ENCODE measurements at places on chromosomes 7 and 10.

DNA sequence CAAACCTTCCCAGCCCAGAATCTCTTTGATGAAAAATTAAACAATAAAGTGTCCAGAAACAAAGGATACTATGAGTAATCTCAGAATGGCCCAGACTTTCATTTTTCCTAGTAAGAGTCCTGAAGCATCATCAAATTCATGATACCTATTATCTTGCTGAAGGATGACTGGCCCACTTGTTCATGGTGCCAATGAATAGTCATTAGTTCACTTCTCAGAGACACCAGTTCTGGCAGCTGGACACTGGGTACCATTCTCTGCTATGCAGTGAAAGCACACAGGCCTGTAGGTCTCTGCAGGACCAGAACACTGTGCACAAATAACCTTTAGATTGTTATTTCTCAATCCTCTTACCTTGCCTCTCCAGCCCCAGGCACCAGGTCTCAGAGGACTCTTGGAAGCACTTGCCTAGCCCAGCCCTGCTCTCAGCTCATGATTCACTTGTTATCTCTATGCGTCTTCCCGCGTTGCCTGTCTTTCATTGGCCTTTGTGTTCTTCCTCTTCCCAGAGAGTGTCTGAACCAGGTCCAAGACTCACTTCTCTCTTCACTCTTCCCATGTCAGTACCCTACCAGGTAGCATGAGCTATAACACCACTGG, 98.1 kb upstream of the AGBL3 start:
- no peak for DNase-seq

DNA sequence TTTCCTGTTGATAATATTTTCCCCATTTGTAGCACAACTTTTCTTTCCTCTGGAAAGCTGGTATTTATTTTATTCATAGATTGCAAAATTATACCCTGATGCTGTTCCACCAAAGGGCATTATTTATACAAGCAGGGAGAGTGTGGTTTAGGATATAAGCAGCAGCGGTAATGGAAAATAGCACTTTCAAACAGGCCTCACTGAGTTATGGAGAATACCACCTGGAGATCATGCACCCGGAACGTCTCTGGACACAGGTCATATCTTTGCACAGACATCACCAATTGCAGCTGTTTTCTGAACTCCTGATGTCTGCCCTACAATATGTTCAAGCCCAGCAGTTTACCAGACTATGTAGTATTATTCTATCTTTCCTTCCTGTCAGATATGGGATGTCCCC, 2.0 kb upstream of the CALD1 start:
- no peak for DNase-seq

- no peak for DNase-seq
Measured at GRCh38 chr7:31068006-31068675, 16.0 kb downstream of the ADCYAP1R1 start.

DNA sequence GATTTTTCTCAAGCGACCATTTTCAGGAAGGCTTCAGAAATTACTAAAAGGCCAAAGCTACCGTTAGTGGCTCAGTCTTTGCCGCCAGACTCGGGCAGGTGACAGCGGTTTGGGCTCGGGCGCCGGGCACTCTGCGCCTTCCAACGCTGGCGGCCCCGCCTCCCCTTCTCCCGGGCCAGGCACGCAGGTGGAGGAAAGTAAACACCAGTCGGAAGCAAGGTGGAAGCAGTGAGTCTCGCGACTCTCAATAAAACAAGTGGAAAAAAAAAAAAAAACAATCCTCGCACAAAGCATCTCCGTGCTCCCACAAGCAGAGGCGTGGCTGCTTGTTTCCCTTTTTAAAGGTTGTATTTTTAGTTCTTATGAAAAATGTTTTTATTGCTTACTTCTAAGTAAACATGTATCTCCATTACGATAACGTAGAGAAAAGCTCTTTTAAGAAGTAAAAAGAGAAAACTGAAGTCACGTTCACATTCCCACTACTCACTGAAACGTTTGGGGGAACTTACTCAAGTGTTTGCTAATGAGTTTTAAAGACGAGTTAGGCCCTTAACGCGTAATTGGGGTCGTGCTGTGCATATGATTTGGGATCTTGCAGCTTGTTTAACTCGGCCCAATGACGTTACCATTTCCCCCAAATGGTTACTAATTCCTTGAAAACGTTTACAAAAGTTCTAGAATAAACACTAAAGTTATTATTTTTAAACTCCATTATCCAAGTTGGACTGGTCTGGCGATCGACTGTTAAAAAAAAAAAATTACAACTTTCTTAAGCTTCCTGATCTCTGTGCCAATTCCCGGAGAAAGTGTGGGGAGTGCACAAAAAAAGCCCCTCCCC, 864 bp downstream of the CDCA7L start:
- peak; percentile 21 for DNase-seq

DNA sequence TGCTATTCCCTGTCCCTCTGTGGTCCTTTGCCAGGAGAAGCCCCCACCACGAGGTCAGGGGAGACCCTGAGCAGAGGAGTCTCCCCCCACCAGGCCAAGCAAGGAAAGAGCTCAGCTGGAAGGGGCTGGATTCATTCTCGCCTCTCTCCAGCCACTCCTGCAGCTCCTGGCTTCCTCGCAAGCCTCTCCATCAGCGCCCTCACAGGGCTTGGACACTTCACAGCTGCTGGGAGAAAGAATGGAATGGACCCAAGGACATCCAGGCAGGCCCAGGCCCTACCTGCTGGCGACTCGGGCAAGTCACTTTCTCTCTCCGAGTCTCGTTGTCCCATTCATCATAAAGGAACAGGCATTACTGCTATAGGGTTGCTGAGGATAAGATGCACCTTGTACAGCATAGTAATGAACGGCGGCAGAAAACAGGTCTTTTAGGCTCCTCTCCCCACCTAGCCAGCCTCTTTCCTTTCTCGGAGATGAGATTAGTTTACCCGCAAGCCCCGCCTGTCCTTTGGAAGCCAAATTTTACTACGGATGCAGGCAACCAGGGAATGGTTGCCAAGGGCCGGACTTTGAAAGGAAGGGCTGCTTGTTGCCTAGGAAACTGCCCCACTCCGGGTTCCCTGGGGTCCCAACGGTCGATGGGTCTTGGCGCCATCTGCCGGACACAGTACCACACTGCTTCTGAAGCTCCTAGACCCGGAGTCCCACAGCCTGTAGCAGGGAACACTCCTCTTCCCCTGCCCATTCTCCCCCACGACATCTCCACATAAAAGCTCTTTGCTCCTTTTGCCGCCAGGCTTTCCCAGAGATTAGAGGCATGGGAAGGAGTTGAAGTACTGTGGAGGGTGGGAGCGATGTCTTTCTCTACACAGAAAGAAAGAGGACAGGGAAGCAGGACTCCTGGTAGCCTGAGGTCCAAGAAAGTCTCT, 22.3 kb downstream of the IMPDH1 start:
- peak; percentile 63 for DNase-seq

- no peak for DNase-seq
Measured at GRCh38 chr7:65983965-65984658, 2.1 kb upstream of the GUSB start.

- no peak for DNase-seq
Measured at GRCh38 chr10:13917791-13918190, 331.0 kb downstream of the PRPF18 start.

DNA sequence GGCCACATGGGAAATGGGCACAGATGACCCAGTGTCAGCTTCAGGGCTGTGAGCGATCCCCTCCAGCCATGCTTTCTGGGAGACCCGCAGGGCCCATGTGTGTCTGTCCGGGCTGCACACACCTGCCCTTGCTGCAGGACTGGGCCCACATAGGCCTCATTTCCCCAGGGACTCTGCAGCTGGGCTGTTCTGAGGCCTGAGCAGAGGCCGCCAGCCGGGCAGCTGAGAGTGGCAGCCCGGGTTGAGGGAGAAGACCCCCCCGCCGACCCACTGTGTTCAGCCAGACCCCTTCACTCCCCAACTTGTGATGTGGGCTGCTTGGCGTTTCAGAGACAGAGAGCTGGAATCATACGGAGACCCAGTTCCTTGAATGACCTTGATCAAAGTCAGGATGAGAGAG, 50.1 kb upstream of the DPYSL4 start:
- DNase-seq, result no peak

DNA sequence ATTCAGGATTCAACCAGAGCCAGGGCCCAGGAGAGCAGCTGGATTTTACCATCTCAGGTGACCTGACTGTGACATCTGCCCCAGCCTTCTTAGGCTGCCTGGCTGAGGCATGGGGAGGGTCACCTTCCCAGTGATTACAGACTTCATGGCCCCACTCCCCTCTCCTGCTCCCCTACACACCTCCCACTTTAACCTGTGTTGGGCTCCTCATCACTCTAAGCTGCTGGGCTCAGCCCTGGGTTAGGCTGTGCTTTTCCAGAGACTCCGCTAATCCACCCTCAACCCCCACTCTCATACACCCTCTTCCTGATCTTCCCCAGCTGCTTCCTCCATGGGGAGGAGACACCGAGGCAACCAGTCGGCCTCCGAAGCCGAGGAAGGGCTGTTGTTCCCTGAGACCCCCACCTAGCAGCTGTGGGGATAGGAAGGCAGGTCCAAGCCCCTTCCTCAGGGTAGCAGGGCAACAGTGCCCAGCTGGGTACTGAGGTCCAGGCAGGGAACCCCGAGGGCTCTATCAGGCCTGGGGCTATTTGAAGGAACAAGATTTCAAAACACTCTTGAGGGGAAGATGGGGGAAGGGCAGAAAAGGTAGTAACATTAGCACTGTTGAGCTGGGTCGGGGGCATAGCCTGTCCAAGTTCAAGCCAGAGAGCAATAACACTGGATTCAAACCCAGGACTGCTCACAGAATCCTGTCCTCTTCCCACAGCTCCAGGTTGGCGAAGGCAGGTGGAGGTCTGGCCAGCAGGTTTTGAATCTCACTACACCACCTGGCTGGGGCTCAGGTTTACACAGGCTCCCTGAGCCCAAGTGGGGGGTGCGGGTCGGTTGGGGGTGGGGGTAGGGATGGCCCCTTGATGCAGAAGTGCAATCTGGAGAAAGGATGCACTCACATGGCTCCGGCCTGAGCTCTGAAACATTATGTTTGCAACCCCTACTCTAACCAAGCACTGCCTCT, 1.8 kb downstream of the IMPDH1 start:
- DNase-seq, result no peak

DNA sequence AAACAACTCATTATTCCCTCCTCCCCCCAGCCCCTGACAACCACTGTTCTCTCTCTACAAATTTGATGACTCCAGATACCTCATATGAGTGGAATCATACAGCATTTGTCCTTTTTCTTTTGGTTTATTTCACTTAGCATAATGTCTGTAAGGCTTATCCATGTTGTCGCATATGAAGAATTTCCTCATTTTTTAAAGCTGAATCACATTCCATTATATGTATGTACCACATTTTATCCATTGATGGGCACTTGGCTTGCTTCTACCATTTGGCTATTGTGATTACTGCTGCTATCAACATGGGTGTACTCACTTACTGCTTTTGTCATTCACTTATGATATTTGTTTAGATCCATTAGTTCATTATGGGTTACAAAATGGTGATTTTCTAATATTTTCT, 112.8 kb downstream of the BUB3 start:
- DNase-seq, result no peak

DNA sequence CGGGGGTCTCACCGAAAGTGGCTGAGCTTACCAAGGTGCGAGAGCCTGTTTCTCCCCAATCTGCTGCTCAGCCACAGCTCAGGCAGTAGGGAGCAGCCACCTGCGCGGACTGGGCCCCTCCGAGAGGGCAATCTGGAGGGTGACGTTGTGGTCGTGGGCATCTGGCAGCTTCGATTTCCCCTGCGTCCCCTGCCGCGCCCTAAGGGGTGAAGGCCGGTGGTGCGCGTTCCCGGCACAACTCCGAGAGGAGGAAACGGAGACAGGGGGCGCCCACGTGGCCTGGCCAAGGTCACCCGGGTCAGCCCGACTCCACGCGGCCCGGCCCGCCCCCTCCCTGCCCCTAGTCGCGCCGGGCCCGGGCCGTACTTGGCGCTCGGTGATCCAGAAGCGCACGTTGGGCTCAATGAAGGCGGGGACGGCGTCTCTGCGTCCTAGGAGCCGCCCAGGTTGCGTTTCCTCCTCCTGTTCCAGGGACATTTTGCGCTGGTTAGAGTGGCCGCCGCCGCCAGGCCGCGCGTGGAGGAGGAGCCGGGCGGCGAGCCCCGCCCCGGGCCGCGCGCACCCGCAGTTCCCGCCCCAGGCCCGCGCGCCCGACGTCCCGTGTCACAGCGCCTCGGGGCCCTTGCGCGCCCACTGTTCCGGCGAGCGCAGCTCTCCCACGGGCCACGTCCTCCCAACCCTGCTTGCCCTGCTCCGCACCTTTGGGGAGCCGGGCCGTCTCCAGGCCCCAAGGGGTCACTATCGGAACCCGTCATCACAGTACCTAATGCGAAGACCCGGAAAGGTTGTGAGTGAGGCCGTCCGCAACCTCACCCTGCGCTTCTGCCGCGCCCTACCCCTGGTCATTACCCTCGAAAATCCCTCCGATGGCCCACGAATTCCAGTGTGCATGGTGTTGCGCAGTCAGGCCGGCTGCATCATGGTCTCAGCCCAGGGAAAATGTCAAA, at the start of gene SFXN4:
Gene SFXN4, minus strand, starts transcription at position 544 of the 947 bp plus-strand sequence. Its CDS starts 67 bp downstream, at position 477.
- DNase-seq, result peak; percentile 84

DNA sequence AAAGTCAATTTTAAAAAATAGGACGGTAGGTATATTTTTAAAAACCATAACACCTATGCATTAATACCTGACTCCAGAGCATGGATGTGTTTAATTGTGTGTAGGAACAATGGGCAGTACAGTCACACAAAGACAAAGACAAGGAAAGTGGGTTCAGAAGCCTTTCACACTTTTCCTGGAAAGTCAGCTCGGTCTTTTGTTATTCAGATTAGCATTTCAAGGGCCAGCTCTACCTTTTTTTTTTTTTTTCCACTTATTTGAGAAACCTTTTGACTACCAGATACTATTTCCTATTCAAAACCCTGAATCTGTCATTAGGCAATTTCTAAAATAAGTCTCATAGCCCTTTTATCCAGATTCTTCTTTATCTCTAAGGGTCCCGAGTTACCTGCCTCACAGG, 401.9 kb downstream of the PARD3 start:
- DNase-seq, result no peak

- DNase-seq, result no peak
Measured at GRCh38 chr10:119306514-119306951, 99.2 kb downstream of the GRK5 start.

- DNase-seq, result no peak
Measured at GRCh38 chr10:42809676-42810075, 27.1 kb downstream of the BMS1 start.

DNA sequence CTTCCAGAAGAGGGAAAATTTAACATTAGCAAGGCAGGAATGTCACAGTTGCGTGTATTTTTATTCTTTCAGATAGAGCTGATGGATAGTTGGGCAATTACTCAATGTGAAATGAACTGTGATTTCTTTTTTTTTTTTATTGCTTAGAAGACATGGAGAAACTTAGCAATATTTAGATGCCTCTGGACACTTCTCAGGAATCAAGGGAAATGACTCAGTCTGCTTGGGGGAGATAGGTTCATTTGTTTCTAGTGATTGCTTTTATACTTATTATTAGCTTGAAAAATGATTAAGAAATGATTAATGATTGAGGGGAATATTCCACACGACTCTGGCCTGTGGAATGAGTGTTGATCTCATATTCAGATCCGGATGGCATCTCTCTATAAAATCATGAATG, 33.1 kb upstream of the TBX20 start:
- no peak for DNase-seq

- DNase-seq, result no peak
Measured at GRCh38 chr10:132418527-132419416, 21.8 kb downstream of the PWWP2B start.

- no peak for DNase-seq
Measured at GRCh38 chr10:94425942-94426341, 23.6 kb downstream of the TBC1D12 start.

- DNase-seq, result no peak
Measured at GRCh38 chr10:59872892-59873463, 33.4 kb downstream of the CCDC6 start.

GRCh38 chr7:5526100-5526905, 102.7 kb upstream of the TNRC18 start:
- DNase-seq, result no peak
